ENCODE measurements at places on chromosomes 6 and 20.
A peak's percentile ranks its signal among the peaks of the same experiment; 100 is the strongest.

- no peak for DNase-seq
Observed at GRCh38 chr20:34108616-34109174, 3.3 kb downstream of the EIF2S2 start.

DNA sequence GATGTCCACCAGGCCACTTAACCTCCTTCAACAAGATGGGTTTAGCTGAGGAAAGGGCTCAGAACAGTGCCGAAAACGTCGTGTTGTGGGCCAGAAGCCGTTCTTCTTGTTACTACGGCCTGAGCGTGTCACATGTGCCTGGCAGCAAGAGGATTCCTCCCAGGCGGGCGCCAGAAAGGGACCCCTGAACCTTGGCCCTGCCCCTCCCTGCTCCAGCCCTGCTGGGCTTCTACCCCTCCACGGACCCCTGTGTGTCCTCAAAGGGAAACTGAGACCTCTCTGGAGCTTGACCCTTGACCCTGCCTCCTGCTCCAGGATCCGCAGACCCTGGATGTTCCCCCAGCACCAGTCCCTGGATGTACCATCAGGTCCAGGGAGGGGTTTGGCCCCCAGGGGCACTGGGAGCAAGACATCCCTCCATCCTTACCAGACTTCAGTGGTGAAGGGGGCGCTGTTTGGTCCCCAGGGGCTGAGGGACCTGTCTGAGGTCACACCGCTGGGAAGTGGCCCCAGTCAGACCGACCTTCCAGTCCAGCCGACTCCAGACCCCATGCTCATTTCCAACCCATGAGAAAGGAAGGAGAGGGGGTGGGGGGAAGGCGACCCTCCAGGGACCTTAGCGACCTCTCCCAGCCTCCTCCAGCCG lies 10.1 kb downstream of the HRH3 start:
- DNase-seq = no peak

DNA sequence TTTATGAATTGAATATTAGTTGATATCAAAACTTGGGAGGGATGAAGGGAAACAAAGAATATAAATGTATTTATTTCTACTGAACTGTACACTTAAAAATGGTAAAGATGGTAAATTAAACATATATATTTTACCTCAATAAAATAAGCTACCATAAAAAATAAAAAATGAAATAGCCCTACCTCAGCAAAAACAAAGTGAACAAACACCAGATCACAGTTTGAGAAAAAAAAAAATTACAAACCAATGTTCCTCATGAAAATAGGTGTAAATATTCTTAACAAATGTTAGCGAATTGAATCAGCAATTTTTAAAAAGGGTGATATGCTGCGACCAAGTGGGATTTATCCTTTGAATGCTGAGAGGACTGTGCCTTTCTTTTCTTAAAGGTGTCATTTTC lies 28.3 kb upstream of the ZNF184 start:
- DNase-seq = no peak

GRCh38 chr6:155628306-155628705 lies 172.7 kb upstream of the NOX3 start:
- DNase-seq = no peak

DNA sequence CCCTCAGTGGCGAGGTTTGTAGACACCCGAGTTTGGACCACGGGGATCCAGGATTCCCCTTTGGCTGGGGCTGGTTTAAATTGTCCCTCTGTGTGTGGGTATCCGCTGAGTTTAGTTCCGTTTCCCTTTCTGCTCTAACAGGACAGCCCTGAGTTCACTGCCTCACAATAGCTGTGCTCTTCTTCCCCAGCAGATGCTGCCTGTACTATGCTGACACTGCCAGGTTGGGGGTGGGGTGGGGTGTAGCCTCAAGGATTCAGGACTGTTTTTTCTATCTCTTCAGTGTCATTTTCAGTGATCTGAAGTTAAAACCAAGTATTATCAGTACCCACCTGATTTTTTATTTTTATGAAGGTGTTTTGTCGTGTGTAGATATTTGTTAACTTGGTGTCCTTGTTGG lies 655.0 kb downstream of the COL12A1 start:
- no peak for DNase-seq

DNA sequence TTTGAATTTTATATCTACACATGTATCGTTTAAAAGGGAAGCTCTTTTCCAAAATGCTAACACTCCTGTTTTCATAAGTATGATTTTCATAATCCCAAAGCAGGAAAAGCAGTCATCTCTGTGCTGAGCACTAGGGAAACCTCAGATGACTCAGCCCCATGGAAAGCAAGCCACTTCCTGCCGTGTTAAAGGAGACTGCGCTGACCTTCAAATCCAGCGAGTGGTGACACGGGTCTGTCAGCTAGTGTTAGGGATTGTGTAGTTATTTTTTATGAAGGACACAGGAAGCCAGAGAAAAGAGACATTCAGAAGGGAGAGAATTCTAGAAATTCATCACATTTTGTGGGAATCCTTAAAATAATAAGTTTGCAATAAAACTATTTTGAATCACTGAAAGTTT lies 57.0 kb upstream of the CD93 start:
- DNase-seq = peak; percentile 13

GRCh38 chr6:106477146-106477545 lies 116.6 kb downstream of the CRYBG1 start:
- DNase-seq = no peak

DNA sequence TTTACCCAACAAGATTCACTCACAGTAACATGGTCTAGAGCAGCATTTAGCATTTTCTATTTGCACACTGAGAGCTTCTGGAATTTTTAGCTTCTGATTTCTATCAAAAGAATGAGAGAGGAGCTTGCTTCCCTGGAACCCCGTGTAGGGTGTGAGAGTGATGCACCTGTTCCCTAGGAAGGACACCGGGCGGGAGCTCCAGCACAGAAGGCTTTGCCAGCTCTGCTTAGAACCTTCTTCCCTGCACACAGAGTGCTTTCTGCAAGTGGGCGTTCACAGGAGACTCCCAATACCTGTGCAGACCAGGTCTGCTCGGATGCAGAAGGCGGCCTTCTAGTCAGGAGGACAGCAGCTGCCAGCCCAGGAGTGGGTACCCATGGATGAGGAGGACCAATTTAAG lies 217.3 kb downstream of the TBXT start:
- no peak for DNase-seq

DNA sequence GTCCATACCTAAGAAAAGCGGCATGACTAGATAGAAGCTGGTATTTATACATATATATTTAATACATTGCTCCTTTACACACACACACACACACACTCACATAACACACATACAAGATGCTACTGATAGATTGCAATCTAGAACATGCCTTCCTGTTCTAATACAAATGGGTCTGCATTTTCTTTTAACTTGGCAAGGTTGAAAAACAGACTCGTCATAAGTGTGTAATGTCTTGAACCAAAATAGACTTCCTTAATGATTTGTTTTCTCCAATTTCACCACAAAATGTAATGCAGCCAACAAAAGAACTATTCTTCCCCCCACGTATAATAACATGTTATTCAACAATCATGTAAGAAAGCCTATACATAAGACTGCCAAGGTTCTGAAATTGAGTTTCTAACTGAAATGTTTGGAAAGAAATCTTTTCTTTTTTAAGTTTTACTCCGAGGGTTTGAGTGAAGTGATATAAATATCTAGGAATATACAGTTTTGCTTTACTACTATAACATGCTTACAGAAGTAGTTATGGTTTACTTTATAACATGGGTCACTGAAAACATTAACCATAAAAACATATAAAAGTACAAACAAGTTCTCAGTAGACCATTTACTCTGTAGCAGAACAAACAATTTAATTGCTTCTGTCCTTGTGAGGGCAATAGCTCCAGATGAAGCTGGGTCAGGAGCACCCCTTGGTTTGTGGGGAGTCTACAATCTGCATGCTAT lies 207.5 kb downstream of the FOXC1 start:
- no peak for DNase-seq

DNA sequence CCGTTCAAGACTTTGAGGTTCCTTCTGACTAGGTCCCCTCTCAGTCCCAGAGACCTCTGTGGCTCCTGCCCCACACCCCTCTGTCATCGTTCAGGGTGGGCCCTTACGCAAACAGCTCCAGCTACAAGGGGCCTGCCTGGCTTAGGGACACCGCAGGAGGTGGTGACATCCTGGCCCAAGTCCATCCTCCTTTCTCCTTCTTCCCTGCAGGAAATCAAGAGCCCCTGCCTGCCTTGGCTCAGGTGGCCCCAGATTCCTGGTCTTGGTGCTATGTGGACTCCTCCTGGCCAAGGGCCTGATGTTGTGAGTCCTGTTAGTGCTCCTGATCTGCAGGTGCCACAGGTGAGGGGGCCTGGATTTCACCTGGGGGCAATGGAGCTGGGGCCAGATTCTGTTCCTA lies 8.1 kb downstream of the TREML4 start:
- DNase-seq = no peak

GRCh38 chr6:99521633-99522151 lies 6.5 kb upstream of the USP45 start:
- DNase-seq = no peak

- DNase-seq = no peak
Observed at GRCh38 chr6:1739680-1740079, 130.0 kb downstream of the FOXC1 start.

- no peak for DNase-seq
Observed at GRCh38 chr6:62146954-62147853, 138.8 kb downstream of the KHDRBS2 start.

- DNase-seq = peak; percentile 42
Observed at GRCh38 chr6:106163966-106164877, 78.1 kb downstream of the PRDM1 start.

- no peak for DNase-seq
Observed at GRCh38 chr6:15907914-15908518, 220.9 kb upstream of the MYLIP start.

GRCh38 chr6:6900569-6901204 lies 207.1 kb upstream of the RREB1 start:
- no peak for DNase-seq

GRCh38 chr6:47437592-47437991 lies 40.0 kb upstream of the CD2AP start:
- no peak for DNase-seq

- DNase-seq = peak; percentile 74
Observed at GRCh38 chr6:30450909-30451841, 38.1 kb upstream of the HLA-E start.

DNA sequence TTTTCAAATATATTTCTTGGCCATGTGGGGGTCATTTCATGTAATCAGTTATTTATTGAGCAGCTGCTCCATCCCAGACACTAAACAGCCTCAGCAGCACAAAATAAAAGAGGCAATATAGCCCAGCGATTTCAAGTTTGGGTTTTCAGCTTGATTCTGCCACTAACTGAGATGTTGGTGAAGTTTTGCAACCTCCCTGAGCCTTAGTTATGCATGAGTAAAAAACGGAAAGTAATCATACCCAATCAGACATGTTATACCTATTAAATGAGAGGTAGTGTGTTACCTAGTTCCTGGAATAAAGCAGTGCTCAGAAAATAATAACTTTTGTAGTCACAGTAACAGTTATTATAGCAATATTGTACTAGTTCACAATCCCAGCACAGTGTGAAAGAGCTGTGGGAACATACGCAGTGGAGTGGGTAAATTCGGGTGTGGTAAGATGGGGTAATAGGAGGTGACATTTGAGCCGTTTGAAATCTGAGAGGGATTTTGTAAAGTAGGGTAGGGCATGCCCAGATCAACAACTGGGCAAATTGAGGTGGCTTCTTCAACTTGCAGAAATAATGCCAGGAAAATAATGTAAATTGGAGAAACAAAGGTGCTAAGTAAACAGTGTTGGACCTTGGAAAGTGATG lies 1.5 kb downstream of the SLC9A8 start:
- no peak for DNase-seq

DNA sequence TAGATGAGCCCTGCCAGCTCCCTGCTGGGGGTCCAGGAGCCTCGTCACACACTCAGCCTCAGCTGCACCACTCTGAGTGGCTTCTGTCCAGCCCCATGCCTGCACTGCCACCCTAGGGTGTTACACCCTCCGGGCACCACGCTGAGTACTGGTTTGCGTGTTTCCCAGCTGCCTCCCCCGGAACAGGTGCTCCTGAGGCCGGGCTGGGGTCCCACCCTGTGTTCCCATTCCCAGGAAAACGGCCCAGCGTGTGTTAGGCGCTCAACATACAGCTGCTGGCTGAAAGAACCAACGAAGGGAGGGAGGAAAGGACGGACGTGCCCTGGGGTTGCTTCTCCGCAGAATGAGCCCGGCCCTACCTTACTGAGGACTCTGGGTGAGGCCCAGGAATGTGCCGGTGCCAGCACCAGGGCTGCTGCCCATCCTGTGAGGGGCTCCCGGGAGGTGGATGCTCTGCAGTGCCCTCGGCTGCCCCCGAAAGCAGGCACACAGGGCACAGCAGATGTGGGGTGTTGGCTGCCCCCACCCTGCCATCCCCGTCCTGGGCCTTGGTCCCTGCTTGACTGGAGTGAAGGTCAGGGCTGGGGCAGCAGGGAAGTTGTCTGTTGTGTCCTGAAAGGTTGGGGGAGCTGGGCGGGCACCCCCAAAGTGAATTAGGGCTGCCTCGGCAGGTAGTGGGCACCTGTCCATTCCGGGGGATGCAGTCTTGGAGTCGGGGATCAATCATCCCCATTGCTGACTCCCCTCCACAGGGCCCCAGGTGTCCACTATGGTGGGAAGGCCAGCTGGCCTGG lies 16.3 kb downstream of the LAMA5 start:
- no peak for DNase-seq

GRCh38 chr6:146886587-146887446 lies 288.0 kb downstream of the ADGB start:
- no peak for DNase-seq

GRCh38 chr20:58967652-58968429 lies 13.2 kb upstream of the NELFCD start:
- no peak for DNase-seq

GRCh38 chr6:160260803-160261450 lies 2.3 kb upstream of the SLC22A2 start:
- DNase-seq = no peak

DNA sequence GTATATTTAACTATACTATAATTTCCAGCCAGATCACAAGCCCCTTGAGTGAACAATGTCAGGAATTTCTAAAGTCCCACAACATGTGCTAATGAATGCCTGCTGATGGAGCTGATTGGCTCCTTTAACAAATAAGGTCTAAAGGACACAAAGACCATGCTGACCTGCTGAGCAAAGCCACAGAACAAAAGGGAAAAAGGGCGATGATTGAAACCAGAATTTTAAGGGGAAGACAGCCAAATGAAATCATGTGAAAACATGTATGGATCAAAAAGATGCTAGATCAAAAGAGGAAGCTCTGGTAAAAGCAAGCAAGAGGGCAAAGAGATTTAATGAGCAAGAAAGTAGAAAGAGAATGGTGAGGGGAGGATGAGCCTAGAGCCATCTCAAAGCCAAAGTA lies 105.6 kb downstream of the DCDC2 start:
- DNase-seq = no peak
